Endothelial cell of umbilical vein (primary cell): ENCODE measurements at places on chromosomes 6 and 20. TPM values are rescaled to one million over a fixed set of nuclear protein-coding genes. Genes with fewer than 3 reads are reported as not detected.
A peak's percentile ranks its signal among the peaks of the same experiment; 100 is the strongest.

GPX5 gene
- total RNA-seq: not detected in 2 replicates

DNA sequence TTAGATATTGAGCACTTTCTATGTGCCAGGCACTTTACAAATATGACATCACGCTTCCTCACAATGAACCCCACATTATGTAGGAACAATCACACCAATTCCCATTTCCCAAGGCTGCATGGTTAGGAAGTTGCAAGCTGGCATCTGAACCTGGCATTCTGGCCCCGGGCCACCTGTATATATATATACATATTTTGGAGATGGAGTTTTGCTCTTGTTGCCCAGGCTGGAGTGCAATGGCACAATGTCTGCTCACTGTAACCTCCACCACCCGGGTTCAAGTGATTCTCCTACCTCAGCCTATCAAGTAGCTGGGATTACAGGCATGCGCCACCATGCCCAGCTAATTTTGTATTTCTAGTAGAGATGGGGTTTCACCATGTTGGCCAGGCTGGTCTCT lies 30.4 kb downstream of the SRC start:
- H3K27ac ChIP-seq: no peak overlapping the region
- H3K27me3 ChIP-seq: no peaks in the 10 kb centered on the region
- no peak overlapping the region for H3K4me3 ChIP-seq
- no peak for DNase-seq
- H3K36me3 ChIP-seq: no peaks in the 10 kb centered on the region

DNA sequence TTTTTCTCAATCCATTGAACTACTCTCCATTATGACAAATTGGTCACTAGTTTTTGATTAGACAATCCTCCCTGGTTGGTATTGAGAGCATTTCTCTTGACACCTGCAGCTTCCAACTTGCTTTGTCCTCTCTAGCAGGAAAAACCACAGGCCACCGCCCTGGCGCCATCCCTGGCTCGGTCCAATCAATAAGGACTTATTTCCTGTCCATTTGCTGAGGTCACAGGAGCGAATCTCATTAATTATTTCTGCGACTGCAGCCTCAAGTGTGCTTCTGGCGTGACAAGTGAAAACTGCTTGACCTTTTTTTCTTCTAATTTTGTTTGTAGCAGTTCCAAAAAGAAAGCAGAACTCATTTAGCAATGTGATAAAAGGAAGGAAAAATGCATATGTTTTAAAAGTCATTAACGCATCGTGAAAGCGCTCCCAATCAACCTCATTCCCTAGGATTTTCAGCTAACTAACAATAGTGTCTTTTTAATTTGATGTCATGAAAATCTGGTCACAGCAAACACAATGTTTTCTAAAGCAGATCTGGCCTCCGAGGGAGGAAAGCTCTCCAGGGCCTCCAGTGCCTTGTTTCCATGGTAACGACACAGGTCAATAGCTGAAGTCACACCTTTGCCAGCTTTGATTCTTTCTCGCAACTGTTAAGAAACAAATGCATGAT lies 39.0 kb upstream of the BEND3 start:
- no peaks in the 10 kb centered on the region for H3K27me3 ChIP-seq
- no peak overlapping the region for H3K27ac ChIP-seq
- H3K4me3 ChIP-seq: no peak overlapping the region
- DNase-seq: no peak
- no peaks in the 10 kb centered on the region for H3K36me3 ChIP-seq

DNA sequence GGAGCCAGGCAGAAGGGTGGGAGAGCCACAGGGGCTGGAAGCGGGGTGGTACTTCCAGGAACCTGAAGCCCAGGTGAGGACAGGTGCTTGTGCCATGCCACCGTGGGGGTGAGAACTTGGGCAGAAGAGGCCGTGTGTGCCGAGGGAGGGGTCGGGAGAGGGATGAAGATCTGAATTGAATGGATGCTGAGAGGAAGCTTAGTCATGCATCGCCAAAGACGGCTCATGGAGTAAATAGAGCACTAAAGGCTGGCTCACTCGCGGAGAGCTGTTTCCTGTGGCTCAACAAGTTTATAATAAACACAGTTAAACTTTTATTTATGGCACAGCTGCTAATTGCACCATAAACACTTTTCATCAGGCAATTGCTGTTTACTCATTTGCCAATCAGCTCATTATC lies 21.7 kb upstream of the MYT1 start:
- H3K4me1 ChIP-seq: no peaks in the 10 kb centered on the region
- no peak overlapping the region for H3K27ac ChIP-seq
- DNase-seq: peak; percentile 9
- H3K27me3 ChIP-seq: no peaks in the 10 kb centered on the region

- DNase-seq: no peak
- no peaks in the 10 kb centered on the region for H3K4me1 ChIP-seq
- no peaks in the 10 kb centered on the region for H3K27me3 ChIP-seq
These were observed 721.4 kb upstream of the FLRT3 start for GRCh38 chr20:15058841-15059240.

- H3K4me3 ChIP-seq: no peak overlapping the region
- H3K36me3 ChIP-seq: no peaks in the 10 kb centered on the region
- no peak for DNase-seq
- H3K4me1 ChIP-seq: no peaks in the 10 kb centered on the region
- H3K27ac ChIP-seq: no peak overlapping the region
- no peaks in the 10 kb centered on the region for H3K27me3 ChIP-seq
These were observed 424.5 kb downstream of the GRIK2 start for GRCh38 chr6:101818051-101818450.
